ENCODE measurements at places on chromosomes 2 and 18. TPM values are rescaled to one million over a fixed set of nuclear protein-coding genes. Genes with fewer than 3 reads are reported as not detected.
A peak's percentile ranks its signal among the peaks of the same experiment; 100 is the strongest.

- DNase-seq = no peak
Measured at GRCh38 chr2:176067589-176068418, 16.0 kb downstream of the EVX2 start.

DNA sequence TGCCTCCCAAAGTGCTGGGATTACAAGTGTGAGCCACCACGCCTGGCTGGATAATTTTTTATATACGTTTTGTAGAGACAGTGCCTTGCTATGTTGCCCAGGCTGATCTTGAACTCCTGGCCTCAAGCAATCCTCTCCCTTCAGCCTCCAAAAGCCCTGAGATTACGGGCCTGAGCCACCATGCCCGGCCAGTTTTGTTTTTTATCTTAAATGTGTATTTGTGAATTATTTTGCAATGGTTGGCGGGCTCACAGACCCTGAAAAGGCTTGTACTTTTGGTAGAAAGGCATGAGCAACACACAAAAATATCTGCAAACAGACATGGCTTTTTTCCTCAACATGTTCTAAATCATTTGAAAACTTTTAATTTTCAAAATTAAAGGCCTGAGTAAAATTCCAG, 73.4 kb upstream of the TMEM18 start:
- no peak for DNase-seq

Gene ZNF24
- polyA plus RNA-seq = 12.9 TPM

DNA sequence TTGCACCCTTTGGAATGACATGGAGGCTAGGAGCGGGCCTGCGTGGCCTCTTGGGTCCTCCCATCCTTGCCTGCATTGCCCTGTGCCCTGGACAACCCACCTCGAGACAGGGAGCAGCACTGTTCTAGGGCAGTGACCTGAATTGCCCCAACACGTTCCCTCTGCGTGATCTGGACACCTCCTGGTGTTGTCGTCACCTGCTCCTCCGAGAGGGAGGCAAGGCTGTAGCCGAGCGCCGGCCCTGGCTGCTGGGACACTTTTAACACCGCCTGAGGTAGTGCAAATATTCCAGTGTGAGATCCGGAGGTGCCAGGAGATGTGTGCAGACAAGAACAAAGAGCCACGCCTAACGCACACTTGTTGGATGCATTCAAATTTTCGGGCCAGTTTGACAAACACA, 131.5 kb downstream of the SMAD7 start:
- no peak for DNase-seq

Gene PAPOLG
- polyA plus RNA-seq = 4.7 TPM

DNA sequence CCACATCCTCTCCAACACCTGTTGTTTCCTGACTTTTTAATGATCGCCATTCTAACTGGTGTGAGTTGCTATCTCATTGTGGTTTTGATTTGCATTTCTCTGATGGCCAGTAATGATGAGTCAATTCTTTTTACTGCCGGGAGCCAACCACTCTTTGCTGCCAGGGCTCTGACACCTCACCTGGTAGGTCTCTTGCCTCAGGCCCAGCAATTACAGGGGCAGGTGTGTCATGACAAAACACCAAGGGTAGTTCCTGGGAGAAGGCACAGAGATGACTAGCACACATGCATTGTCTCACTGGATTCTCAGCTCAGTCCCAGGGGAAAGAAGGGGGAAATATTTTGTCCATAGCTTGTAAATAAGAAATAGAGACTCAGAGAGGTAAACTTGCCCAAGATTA, 122.3 kb downstream of the CHST9 start:
- DNase-seq = no peak

GRCh38 chr18:58266291-58266690, 222.3 kb downstream of the NEDD4L start:
- no peak for DNase-seq

Gene GALNT5
- polyA plus RNA-seq = not detected

GRCh38 chr2:100642425-100642824, 79.6 kb downstream of the PDCL3 start:
- DNase-seq = no peak

GRCh38 chr2:96729748-96730147, 10.1 kb downstream of the LMAN2L start:
- no peak for DNase-seq

Gene AQP12B
- not detected for polyA plus RNA-seq

DNA sequence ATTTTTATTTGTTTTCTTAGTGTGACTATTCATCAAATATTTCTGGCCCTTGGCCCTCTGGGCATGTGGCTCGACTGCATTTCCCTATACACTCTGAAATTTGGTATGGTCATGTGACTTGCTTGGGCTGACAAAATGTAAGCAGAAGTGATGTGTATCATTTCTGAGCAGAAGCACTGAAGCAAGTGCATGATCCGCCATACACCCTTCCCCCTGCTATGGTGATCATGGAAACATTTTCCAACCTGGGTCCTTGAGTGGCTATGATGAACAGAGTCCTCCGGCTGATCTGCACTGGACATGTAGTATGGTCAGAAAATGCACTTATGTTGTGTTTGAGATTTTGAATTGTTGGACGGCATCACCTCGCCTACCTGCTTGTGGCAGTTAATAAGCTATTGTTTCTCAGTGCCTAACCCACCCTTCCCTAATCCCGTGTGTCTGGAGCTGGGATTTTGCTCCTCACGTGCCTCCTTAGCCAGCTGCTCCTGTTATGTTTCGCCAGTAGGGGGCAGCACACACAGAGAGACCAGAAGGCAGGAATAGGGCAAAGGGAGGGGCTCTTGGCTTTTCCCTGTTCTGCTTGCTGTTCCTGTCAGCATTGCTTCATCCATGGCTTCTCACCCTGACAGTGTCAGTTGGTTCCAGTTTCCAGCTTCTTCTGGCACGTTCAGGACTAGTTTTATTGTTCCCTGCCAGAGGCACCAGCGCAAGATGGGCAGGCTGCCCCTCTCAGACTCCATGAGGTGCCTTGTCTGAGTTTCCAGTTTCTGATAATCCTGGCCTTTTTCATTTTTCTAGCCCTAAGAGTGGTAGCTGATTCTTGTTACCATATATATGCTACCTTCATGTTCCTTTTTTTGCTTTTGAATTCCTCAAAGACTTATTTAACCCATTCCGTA, 207.4 kb downstream of the ARL6IP6 start:
- DNase-seq = peak; percentile 12

DNA sequence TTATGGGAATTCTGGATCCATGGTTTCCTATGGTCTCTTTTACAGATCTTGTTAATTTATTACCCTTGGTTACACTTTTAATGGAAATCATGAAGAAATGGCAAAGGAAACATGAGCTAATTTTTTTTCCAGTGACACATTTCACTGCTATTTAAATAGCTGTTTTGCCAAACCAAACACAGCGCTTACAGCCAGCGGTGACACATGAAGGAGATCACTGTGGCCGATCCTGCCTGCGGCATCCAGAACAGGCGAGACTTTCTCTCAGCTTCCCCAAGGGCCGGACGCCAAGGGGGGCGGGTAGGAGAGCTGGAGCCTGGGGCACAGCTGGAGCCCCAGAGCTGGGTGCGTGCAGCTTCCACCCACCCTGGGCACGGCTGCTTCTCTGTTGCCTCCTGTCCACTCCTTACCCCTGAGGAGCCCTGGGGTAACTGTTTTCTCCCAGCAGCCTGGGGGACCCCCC, 81.4 kb upstream of the PKDCC start:
- DNase-seq = no peak

Gene HOXD4
- polyA plus RNA-seq = not detected

Gene NOSTRIN
- not detected for polyA plus RNA-seq

DNA sequence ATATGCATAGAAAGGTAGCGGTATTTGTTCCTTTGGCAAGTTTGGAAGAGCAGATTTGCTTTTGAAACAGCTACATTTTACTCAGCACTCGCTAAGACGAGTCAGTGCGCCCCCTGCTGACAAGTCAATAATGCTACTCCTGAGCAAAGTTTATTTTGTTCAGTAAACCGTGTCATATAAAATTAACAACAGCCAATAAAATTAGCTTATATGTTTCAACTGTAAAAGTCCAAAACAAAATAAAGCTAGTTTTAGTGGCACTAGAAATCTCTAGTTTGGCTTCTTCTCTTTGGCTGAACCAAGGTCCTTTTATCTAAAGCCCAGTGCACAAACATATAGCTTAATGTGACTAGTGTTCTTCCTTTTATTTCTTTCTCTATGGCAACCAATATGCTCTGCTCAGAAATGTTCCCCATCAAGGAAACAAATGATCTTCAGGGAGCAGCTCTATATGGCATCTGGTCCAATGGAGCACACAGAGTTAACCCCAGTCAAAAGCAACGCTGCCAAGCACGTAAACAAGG, 4.2 kb upstream of the POU3F3 start:
- DNase-seq = peak; percentile 51

- no peak for DNase-seq
Measured at GRCh38 chr2:98432145-98432544, 12.5 kb upstream of the INPP4A start.

Gene UGT1A6
- polyA plus RNA-seq = not detected

Gene GALNT13
- not detected for polyA plus RNA-seq

DNA sequence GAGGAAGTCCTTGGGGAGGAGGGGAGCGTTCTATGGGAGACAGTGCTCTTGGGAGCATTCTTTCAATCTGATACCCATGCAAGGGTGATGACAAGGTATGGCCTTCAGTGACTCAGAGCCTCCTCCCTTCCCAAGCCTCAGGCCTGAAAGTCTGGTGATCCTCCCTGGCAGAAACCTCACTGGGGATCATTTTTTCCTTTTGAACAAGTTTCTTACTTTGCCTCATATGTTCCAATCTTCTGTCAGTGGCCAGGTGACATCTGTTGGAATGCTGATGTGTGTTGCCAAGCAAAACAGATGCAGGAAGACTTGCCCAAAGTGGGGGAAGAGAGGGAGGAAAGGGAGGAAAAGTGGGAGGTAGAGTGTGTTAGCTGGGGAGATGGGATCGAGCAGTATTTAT, 224.8 kb downstream of the NEDD4L start:
- DNase-seq = no peak

- no peak for DNase-seq
Measured at GRCh38 chr18:45164551-45164950, 450.7 kb upstream of the SLC14A2 start.

Gene ABCG8
- not detected for polyA plus RNA-seq
